ENCODE measurements at places on chromosomes 4 and X. TPM values are rescaled to one million over a fixed set of nuclear protein-coding genes. Genes with fewer than 3 reads are reported as not detected.

- H3K4me3 ChIP-seq = peak overlapping the region; percentile 20
- H3K4me1 ChIP-seq = peaks cover 16% of the 10 kb centered on the region
- DNase-seq = no peak
- no peaks in the 10 kb centered on the region for H3K27me3 ChIP-seq
- no peak overlapping the region for H3K27ac ChIP-seq
Observed at GRCh38 chr4:675980-676870, 1.9 kb downstream of the MYL5 start.

- H3K4me3 ChIP-seq = no peak overlapping the region
- H3K36me3 ChIP-seq = no peaks in the 10 kb centered on the region
- H3K4me1 ChIP-seq = no peaks in the 10 kb centered on the region
- no peak overlapping the region for H3K27ac ChIP-seq
Observed at GRCh38 chr4:21592970-21593670, 355.5 kb downstream of the KCNIP4 start.

DNA sequence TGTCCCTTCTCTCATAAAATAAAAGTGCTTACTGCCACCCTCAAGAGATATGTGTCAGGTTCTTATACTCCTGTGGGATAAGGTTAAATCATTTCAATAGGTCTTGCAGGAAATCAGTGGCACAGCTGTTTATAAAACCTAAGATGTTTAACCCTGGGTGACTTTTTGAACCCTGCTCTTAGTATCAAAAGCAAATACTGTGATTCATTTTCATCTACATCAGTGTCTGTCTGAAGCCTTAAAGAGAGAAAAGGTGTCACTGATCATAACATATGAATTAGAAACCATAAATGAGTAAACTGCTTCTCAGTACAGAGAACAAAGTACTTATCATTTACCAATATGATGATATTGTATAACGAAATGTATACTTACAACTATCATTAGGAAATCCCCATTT, 59.0 kb downstream of the CCSER1 start:
- H3K4me1 ChIP-seq = no peaks in the 10 kb centered on the region
- no peak for DNase-seq
- no peak overlapping the region for H3K27ac ChIP-seq
- H3K27me3 ChIP-seq = no peaks in the 10 kb centered on the region

DNA sequence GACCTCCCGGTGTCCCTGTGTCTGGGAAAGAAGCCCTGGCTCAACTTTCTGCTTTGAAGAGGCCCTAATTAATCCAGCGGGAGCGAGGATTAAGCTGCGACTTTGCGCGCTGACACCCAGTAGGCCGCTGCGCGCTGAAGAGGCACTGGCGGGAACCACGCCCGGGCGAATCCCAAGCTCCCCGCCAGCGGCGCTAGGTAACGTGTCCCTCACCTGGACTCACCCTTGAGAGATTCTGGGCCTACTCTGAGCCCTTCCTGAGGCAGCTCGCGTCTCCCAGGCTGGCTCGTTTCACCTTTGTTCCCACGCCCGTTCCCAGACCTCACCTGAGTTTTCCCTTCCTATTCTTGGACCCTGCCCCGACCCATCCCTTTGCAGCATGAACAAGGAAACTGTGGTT, 616 bp upstream of the KLHL34 start:
- peak; percentile 35 for DNase-seq
- H3K27me3 ChIP-seq = no peaks in the 10 kb centered on the region
- H3K27ac ChIP-seq = no peak overlapping the region
- H3K36me3 ChIP-seq = peaks cover 1% of the 10 kb centered on the region
- peak overlapping the region; percentile 60 for H3K4me3 ChIP-seq

GRCh38 chr4:169252339-169253112, 18.2 kb downstream of the SH3RF1 start:
- no peak for DNase-seq
- H3K4me1 ChIP-seq = no peaks in the 10 kb centered on the region
- peaks cover 12% of the 10 kb centered on the region for H3K27me3 ChIP-seq
- H3K27ac ChIP-seq = no peak overlapping the region
- H3K4me3 ChIP-seq = no peak overlapping the region
- no peaks in the 10 kb centered on the region for H3K36me3 ChIP-seq

GRCh38 chr4:173492315-173492714, 37.7 kb downstream of the HAND2 start:
- DNase-seq = no peak
- no peak overlapping the region for H3K27ac ChIP-seq
- no peaks in the 10 kb centered on the region for H3K36me3 ChIP-seq
- peaks cover 15% of the 10 kb centered on the region for H3K27me3 ChIP-seq
- H3K4me1 ChIP-seq = peaks cover 14% of the 10 kb centered on the region

DNA sequence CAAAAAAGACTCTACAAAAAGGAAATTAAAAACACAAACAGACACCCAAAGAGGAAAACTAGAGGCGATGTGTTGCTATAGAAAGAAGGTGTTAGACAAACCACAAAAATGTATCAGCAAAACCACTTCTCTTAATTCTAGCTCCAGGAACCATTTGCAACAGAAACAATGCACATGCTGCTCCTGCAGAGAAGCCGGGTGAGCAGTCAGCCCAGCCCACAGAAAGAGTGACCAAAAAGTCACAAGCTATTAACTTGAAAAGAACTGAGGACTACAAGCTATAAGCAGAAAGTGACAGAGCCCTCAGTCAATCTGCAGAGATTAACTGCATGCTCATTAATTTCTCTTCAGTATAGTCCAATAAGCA, 96.2 kb upstream of the KLHL13 start:
- H3K27me3 ChIP-seq = no peaks in the 10 kb centered on the region
- no peaks in the 10 kb centered on the region for H3K4me1 ChIP-seq
- no peak for DNase-seq

DNA sequence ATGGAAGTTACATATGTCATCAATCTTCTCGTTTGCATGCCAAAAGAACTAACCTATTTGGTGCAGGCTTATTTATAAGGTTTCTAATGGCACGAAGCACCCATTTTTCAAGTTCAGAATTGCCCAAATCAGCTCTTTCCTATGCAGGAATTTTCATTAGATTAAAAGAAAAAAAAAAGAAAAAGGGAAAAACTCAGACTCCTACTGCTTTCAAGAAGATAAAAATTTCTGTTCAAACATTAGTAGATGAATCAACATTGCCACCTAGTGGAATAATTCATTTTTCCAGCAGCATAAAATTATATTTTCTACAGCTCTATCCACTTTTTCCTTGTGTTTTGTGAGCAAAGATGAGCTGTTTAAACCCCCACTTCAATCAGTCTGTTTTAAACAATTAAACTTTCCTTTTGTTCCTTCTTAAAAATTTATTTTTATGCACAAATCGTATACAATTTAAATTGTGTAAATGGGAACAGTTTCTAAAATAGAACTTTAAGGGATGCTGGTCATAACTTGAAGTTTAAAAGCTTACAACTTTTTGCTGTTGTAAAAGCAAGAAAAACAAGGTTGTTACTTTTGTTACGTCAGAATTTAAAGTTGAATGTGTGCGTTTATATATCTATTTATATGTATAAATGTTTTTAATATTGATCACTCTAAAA, 309.9 kb downstream of the ARAP2 start:
- DNase-seq = no peak
- peaks cover 2% of the 10 kb centered on the region for H3K27me3 ChIP-seq
- no peak overlapping the region for H3K4me3 ChIP-seq
- H3K27ac ChIP-seq = no peak overlapping the region

DNA sequence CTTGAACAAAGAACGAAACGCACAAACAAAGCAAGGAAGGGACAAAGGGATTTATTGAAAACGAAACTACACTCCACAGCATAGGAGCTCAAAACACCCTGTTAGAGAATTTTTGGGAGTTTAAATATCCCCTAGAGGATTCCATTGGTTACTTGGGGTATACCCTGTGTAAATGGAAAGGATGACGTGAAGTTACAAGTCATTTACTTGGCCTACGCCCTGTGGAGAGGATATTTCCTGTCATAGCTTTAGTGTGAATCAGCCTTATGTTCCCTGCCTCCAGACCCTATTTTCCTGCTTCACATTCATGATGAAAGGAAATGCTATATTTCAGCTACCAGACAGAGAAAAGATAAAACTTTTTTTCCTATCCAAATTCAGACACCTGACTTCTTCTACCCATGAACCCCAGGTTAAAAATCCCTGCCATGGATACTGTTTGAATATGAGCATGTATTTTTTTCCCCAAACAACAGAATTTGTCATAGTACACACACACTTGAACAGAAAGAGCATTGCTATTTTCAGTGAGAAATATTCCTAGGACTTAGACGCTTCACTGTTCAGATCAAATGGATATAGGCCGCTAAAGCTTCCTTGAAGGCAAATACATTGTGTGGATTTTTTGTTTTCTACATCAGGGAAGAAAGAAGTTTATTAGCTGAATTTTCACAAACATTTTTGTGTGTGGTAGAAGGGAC, 20.4 kb downstream of the PIN4 start:
- H3K27ac ChIP-seq = no peak overlapping the region
- H3K4me3 ChIP-seq = no peak overlapping the region
- no peaks in the 10 kb centered on the region for H3K4me1 ChIP-seq
- H3K27me3 ChIP-seq = no peaks in the 10 kb centered on the region

- peaks cover 51% of the 10 kb centered on the region for H3K4me1 ChIP-seq
- no peak overlapping the region for H3K4me3 ChIP-seq
- no peak for DNase-seq
- H3K36me3 ChIP-seq = no peaks in the 10 kb centered on the region
- H3K27ac ChIP-seq = no peak overlapping the region
Observed at GRCh38 chr4:38178392-38178995, 218.3 kb downstream of the PTTG2 start.

GRCh38 chr4:169899295-169899694, 126.9 kb downstream of the MFAP3L start:
- peaks cover 8% of the 10 kb centered on the region for H3K27me3 ChIP-seq
- no peak overlapping the region for H3K27ac ChIP-seq
- H3K4me1 ChIP-seq = no peaks in the 10 kb centered on the region
- H3K36me3 ChIP-seq = no peaks in the 10 kb centered on the region
- no peak overlapping the region for H3K4me3 ChIP-seq

GRCh38 chrX:109710181-109710580, 22.9 kb downstream of the ACSL4 start:
- DNase-seq = no peak
- no peaks in the 10 kb centered on the region for H3K27me3 ChIP-seq
- no peaks in the 10 kb centered on the region for H3K36me3 ChIP-seq
- H3K4me3 ChIP-seq = no peak overlapping the region
- peaks cover 54% of the 10 kb centered on the region for H3K4me1 ChIP-seq

- H3K36me3 ChIP-seq = no peaks in the 10 kb centered on the region
- H3K4me3 ChIP-seq = no peak overlapping the region
- DNase-seq = no peak
- H3K27ac ChIP-seq = no peak overlapping the region
- no peaks in the 10 kb centered on the region for H3K4me1 ChIP-seq
- H3K27me3 ChIP-seq = no peaks in the 10 kb centered on the region
Observed at GRCh38 chr4:167581449-167581965, 347.2 kb upstream of the SPOCK3 start.

DNA sequence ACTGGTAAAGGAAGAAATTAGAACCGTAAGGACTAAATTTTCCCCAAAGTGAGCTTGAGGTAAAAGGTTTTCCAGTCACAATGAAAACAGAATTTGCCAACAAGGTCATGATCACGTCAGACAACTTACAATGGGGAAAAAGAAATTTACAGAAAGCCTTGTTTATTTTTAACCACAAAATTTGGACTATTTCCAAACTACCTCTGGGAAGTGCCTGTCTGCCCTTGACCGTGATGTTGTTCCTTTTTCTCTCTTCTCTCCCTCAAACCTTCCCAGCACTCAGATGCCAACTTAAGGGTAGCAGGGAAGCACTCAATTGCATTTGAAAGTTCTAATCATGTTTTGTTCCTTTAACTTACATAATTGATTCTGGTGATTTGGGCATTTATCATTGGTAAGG, 32.5 kb downstream of the MEPE start:
- no peaks in the 10 kb centered on the region for H3K36me3 ChIP-seq
- H3K4me1 ChIP-seq = no peaks in the 10 kb centered on the region
- H3K4me3 ChIP-seq = no peak overlapping the region
- H3K27ac ChIP-seq = no peak overlapping the region

- DNase-seq = peak; percentile 61
- no peak overlapping the region for H3K27ac ChIP-seq
- peaks cover 17% of the 10 kb centered on the region for H3K27me3 ChIP-seq
- H3K4me1 ChIP-seq = peaks cover 5% of the 10 kb centered on the region
- H3K4me3 ChIP-seq = no peak overlapping the region
Observed at GRCh38 chr4:24980064-24980690, 50.6 kb downstream of the LGI2 start.

GRCh38 chr4:159010563-159011260, 92.2 kb upstream of the RAPGEF2 start:
- H3K36me3 ChIP-seq = no peaks in the 10 kb centered on the region
- H3K27ac ChIP-seq = no peak overlapping the region
- DNase-seq = no peak
- no peak overlapping the region for H3K4me3 ChIP-seq

- H3K27me3 ChIP-seq = no peaks in the 10 kb centered on the region
- no peak overlapping the region for H3K27ac ChIP-seq
- H3K36me3 ChIP-seq = peaks cover 2% of the 10 kb centered on the region
- no peak overlapping the region for H3K4me3 ChIP-seq
Observed at GRCh38 chr4:183202523-183202922, 103.5 kb downstream of the WWC2 start.

DNA sequence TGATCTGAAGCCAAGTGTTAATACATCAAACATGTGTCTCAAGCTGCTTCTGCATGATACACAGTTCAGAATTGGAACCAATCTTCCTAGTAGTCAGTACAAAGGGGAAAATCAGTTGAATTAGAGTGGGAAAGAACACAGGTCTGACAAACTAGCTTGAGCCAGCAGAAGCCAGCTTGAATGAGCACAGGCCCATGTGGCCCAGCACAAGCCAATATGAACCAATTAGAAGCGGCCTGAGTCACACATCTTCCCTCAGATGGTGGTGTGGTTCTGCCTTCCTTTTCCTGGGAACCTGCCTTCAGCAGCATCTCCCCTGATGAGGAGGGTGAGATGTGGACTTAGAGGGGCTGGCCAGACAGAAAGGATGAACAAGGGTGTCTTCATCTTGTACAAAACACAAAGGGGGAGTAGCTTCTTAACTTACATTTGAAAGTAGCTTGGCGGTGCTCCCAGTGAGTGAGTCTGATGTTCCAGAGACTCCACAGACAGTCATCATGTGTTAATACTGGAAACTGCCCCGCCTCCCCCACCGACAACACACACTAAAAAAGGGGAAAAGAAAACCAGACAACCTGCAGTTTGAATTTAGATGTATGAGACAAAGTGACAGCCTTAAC, 72.0 kb downstream of the FRMPD4 start:
- DNase-seq = no peak
- H3K36me3 ChIP-seq = no peaks in the 10 kb centered on the region
- H3K4me3 ChIP-seq = no peak overlapping the region
- H3K27me3 ChIP-seq = no peaks in the 10 kb centered on the region

The DMRTC1 gene
- not detected for total RNA-seq

The NKX1-1 gene
- total RNA-seq = not detected

The RRAGB gene
- total RNA-seq = 4.9 TPM

The MUC7 gene
- not detected for total RNA-seq

The GAGE13 gene
- total RNA-seq = not detected

The HTN1 gene
- total RNA-seq = not detected

The GIMD1 gene
- total RNA-seq = not detected

The PAGE2 gene
- not detected for total RNA-seq

The LUZP4 gene
- total RNA-seq = not detected

The SSX3 gene
- not detected for total RNA-seq

The ENPEP gene
- not detected for total RNA-seq

Measured in activated CD4-positive, alpha-beta memory T cell treated with anti-CD3 and anti-CD28 coated beads for 36 hours (primary cell).